ENCODE measurements at places on chromosomes 5 and 9.

- no peak for DNase-seq
Measured at GRCh38 chr9:116247791-116248374, 94.3 kb downstream of the PAPPA start.

- DNase-seq, result no peak
Measured at GRCh38 chr5:158152136-158152535, 293.2 kb upstream of the CLINT1 start.

- DNase-seq, result no peak
Measured at GRCh38 chr5:35979715-35980114, 11.5 kb downstream of the UGT3A1 start.

- no peak for DNase-seq
Measured at GRCh38 chr9:117963493-117964090, 259.4 kb downstream of the TLR4 start.

- peak; percentile 50 for DNase-seq
Measured at GRCh38 chr9:131755541-131756198, 15.8 kb upstream of the RAPGEF1 start.

- no peak for DNase-seq
Measured at GRCh38 chr9:114037961-114038723, 40.0 kb downstream of the AMBP start.

DNA sequence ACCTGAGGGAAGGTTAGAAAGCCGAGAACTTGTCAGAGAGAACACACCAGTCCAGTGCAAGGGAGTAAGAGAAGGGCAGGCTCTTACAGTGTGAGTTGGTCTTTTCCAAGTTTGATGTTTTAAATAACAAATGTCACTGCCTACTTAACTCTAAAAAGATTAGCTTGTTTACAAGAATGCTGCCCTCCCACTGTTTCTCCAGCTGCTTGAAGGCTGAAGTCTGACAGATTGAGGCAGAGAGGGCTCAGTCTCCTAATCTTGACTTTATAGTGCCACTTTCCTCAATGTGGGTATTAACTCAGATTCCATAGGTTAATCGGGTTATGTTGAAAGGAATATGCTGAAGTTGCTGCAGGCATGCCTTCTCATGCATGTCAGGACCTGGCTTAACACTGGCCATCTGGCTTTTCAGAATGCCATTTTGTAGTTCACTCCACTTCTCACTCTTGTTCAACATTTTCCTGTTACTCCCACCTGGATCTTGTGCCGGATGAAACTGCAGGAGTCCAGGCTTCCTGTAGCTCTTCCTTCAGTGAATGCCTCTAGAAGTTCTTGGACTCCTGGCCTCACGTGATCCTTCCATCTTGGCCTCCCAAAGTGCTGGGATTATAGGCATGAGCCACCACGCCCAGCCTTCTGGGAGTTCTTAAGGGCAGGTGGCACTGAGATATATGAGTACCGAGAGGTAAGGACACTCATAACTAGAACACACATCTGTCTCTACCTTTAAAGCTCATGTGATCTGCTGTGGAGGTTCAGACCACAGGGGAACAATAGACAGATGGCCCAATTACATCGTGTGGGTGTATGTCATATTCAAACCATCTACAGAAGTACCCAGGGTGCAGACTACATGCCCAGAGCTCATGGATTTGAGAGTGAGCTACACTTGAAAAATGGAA is 249.7 kb downstream of the ARHGAP26 start:
- no peak for DNase-seq

DNA sequence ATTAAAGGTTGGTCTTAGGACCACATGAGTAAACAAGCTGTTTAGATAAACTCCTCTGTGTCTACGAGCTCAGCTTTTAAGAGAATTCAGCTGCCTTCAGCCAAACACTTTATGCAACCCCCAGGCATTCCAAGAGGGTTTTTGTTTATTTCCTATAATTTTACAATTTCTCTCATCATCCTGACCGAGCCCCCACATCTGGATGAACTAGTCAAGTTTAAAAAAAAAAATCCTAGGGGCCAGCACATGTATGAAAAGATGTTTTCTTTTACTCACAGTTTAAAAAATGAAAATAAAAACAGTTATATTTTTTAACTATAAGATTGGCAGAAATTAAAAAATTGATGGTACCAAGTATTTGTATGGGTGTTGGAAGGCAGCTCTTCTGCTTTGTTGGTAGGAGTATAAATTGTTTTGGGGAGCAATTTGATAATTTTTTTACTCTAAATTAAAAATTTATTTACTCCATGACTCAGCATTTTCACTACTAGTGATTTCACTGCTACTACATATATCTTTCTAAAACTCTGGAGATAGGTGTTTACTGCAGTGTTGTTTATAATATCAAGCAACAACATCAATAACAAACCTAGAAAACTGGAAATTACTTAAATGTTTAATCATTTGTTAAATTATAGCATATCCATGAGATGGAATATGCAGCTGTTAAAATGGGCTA is 18.1 kb downstream of the YTHDC2 start:
- DNase-seq, result no peak

DNA sequence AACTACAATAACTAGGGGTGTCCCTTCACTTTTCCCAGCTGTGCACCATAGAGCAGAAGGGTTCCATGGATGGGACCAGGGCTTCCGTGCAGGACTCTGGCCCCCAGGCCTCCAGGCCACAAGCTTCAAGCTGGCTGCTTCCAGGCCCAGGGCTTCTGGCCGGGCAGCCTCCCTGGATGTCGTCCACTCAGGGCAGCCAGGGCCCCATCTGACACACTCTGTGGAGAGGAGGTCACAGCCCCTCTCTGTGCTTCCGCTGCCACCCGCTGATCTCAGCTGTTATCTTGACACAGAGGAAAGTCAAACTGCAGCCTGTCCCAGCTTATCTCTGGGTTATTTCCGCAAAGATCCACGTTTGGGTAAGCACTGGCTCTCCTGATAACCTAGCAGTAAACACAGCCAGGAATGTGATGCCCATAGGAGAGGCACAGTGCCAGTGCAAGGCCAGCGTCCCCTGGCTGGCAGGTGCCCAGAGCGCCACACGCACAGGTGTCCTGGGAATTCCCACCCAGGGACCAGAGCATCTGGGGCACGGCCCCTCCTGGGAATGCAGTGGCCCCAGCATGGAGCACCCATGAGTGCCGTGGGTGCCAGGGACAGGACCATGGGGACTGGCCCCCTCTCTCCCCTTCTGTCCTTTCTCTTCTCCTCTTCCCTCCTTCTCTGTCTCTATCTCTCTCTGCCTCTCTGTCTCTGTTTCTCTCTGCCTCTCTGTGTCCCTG is 15.6 kb upstream of the SLC6A19 start:
- no peak for DNase-seq

DNA sequence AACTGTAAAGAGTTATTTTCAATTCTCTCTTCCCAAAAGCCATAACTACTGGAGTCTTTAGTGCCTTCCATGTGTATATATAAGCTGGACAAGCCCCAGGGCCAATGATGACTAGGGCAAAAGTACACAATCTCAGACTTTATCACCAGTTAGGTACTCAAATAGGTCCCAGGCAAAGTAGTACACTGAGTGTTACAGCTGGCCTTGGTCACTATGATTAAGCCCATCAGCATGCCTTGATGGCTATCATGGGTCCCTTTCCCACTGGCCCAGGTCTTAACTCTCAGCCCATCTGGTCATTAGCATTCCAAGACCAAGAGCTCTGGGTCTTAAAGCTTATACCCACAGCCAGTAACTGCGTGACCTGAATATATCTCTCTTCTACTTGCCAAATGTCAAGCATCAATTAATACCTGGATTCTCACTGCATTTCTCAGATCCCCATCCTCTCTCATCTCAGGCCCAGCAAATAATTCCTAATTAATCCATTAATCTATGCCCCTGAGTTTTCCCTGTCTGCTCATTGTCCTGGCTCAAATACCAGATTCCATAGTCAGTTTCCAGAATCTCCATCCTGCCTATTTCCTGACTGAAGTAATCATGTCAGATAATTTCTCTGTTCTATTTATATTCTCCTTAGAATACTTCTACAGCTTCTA is 62.3 kb downstream of the NR6A1 start:
- no peak for DNase-seq

DNA sequence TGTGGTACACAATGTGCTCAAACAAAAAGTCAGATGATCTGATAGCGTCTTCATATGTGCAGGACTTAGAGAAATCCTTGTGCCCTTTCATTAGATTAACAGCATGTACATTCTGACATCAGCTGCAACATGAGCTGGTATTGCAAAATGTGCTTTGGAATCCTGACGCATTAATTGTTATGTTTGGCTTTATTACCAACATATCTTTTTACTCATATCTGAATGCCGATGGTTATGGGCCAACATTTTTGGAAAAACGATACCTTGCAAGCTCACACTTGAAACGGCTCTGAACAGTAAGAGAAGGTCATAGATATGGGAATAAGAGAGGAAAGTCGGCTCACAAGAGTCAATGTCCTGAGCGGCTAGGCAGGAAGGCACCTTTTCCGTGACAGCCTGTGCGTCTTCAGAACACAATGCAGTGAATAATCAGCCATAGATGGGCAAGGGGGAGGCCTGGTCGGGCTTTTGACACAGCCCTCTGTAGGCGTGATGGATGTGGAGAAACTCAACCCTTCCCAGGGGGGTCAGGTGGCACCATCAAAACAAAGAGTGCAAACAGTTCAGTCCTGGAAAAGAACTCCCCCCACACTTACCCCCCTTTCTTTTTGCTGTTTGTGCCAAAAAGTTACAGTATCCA is 36.4 kb upstream of the GAS1 start:
- peak; percentile 82 for DNase-seq

GRCh38 chr5:113161806-113162205 is 185.2 kb downstream of the DCP2 start:
- no peak for DNase-seq

GRCh38 chr9:138007918-138008841 is 130.6 kb downstream of the CACNA1B start:
- DNase-seq, result no peak

DNA sequence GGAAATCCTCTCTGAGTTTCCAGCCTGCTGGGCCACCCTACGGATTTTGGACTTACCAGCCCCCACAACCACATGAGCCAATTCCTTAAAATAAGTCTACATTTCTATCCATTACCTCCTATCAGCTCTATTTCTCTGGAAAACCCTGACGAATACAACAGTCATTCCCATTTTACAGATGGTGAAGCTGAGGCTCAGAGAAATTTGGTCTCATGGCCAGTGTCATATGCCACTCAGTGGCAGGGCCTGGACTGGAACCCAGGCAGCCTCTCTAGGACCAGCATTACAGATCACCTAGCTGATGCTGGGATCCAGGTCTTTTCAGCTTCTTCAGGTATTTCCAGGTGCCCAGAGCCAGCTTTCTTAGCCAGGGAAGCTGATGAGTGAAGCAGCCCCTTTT is 45.0 kb upstream of the SH3PXD2B start:
- DNase-seq, result no peak

GRCh38 chr5:174750711-174751110 is 26.3 kb downstream of the MSX2 start:
- DNase-seq, result no peak

GRCh38 chr9:101398930-101399642 is 435 bp downstream of the ZNF189 start:
- no peak for DNase-seq

- no peak for DNase-seq
Measured at GRCh38 chr9:102855641-102856040, 139.5 kb upstream of the CYLC2 start.

DNA sequence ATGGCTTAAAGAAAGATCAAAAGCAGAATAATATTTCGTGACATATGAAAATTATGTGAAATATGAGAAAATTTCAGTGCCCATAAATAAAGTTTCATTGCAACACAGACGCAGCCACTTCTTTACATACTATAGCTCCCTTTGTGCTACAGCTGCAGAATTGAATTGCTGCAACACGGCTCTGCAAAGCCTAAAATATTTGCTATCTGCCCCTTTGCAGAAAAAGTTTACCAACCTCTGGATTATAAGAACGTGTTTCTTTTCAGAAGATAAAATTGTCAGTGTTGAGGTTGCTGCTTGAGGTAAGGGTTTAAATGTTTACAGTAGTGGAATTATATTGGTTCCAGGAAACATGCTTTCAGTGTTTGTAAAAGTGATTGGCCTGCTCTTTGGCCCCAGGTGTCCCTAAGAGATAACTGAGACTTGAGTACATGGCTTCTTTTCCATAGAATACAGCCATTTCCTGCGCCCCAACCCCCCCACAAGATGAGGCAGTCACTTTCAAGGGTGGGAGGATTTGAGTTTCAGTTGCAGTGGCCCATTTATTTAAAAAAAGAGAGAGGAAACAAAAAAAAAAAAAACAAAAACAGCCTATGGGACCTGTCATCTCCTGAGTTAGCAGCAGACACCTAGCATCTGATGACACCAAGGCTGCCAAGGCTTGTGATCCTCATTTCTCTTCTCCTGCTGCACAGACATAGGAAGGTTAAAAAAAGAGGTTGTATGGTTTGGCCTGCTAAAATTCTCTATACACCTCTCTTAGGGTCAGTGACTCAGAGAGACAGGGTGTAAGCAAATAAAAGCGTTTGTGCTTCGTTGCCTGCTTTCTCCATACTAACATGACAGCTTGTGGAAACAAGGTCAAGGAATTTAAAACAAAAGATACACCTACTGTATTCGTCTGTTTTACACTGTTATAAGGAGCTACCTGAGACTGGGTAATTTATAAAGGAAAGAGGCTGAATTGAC is 28.0 kb upstream of the HTR4 start:
- no peak for DNase-seq

DNA sequence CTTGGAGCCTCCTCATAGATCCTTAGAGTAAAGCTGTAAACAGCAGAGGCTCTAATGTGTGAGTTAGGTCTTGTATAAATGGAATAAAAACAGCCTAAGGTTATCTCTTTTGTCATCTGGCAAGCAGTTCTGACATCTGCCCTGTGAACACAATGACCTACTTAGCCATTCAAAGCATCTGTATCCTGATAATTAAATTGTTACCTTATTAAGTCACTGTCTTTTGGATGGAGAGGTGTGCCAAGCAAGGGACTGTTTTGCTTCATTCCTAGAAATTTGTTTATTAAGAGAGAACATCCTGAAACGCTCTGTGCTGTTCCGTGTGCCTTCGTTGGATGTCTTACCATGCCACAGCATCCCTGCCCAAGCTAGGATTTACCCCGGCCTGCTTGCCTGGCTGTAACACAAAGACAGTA is 1.5 kb downstream of the LSM11 start:
- DNase-seq, result no peak

GRCh38 chr5:169104937-169105494 is 195.9 kb downstream of the SLIT3 start:
- no peak for DNase-seq

DNA sequence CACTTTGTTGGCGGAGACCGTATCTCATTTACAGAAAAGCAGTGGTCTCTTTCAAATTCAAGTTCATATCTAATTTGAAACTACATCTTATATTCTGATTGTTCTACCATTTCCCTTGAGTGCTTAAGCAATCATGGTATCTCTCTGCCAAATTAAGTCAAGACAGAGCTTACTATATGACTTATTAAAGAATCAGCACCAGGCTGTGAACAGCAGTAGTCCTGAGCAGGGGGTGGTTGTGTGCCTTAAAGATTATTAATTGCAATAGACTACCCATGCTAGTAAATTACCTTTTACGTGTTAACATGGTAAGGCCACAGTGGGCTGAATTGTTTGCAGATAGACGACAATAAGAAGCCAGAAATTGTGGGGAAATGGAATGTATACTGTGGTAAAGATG is 21.5 kb downstream of the SNCAIP start:
- no peak for DNase-seq

- DNase-seq, result no peak
Measured at GRCh38 chr5:138661991-138662434, 86.8 kb upstream of the HSPA9 start.

GRCh38 chr9:20512636-20513035 is 109.7 kb downstream of the MLLT3 start:
- no peak for DNase-seq

GRCh38 chr5:159533197-159533596 is 202.9 kb upstream of the IL12B start:
- no peak for DNase-seq

GRCh38 chr5:147557876-147558745 is 48.2 kb upstream of the DPYSL3 start:
- DNase-seq, result no peak

Measured in smooth muscle cell of the brain vasculature (primary cell).